ENCODE measurements at places on chromosomes 16 and 17.

DNA sequence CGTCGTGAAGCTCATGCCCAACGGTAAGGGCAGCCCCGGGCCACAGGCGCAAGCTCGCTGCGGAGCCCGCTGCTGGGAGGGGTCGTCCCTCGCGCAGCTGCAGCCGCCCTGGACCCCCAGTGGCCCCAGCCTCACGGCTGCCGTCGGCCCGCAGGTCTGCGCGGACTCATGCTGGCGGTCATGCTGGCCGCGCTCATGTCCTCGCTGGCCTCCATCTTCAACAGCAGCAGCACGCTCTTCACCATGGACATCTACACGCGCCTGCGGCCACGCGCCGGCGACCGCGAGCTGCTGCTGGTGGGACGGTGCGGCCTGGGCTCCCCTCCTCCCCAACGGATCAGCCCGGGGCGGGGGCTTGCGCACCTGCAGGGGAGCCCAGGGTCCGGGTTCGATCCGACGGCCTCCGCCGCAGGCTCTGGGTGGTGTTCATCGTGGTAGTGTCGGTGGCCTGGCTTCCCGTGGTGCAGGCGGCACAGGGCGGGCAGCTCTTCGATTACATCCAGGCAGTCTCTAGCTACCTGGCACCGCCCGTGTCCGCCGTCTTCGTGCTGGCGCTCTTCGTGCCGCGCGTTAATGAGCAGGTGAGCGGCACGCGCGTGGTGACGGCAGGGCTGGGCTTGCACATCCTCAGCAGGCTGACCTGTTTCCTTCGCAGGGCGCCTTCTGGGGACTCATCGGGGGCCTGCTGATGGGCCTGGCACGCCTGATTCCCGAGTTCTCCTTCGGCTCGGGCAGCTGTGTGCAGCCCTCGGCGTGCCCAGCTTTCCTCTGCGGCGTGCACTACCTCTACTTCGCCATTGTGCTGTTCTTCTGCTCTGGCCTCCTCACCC lies 5.8 kb downstream of the SLC5A2 start:
- DNase-seq: peak; percentile 28

- DNase-seq: peak; percentile 43
These were observed 4.5 kb upstream of the ZC3H7A start for GRCh38 chr16:11801481-11802021.

DNA sequence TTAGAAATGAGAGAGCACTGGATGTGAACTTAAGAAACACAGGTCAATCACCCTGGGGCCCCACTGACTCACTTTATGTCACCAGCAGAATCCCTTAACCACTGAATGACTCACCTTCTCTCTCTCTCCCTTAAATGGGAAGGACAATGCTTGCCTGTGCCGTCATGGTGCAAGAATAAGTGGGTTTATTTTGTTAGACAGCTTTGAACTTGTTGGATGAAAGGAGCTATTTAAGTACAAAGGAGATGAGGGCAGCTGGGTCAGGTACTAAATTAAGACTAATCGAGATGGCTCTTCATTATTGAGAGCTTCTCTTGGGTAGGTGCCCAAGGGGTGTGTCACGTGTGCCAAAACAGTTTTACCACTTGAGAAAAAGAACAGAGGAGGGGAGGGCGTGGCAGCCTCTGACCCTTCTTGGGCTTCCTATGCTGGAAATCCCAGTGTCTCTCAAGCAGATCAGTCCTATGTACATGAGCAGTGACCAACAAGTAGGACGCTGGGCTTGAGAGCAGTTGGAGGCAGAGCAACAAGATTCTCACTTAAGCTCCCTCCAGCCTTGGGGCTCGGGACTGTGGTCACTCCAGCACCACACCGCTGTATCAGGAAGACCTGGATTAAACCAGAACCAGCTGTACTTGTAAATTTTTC lies 6.7 kb upstream of the KRT31 start:
- DNase-seq: peak; percentile 89

DNA sequence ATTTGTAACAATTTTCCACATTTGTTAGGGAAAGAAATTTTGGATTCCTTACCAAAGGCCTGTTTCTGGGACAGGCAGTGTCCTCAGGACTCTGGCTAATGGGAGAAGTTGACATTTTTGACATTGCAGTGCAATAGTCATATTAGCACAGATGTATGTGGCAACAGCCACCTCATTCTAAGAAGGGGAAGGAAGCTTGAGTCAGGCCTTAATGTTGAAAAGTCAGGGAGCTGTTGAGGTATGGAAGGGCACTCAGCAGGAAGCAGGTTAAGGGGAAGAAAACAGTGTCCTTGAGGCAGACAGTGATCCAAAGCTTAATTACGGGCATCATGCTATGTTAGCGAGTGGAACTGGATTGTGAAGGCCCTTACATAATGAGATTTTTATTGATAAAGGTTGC lies 20.9 kb downstream of the AKTIP start:
- peak; percentile 31 for DNase-seq

- no peak for DNase-seq
These were observed 1.3 kb upstream of the CCDC102A start for GRCh38 chr16:57537581-57538234.

DNA sequence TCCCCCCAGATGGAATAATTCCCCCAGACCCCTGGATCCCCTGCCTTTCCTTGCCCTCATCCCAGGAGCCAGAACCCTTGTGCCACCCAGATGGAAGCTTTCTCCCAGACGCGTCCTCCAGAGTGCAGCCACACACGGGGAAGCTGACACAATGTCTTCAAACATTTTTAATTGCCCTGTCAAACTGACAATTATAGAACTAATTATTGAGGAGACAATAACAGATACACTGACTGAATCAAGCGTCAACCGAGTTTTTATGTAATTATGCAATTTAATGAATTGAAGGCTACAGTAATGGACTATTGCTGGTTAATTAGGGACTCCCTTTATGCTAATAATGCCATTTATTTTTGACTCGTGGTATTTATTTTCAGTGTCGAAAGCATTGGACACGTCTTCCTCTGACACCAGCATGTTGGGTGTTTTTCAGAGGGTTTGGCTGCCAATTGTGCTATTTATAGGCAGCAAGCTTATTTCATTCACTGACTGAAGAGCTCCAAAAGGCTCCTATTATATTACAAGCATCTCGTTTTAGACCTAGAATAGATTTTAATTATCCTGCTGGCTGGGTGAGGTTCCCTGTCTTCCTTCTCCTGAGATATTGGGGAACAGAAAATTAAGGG lies 298.2 kb upstream of the C16orf82 start:
- DNase-seq: no peak

GRCh38 chr17:39115135-39115534 lies 36.3 kb downstream of the PLXDC1 start:
- DNase-seq: peak; percentile 22

DNA sequence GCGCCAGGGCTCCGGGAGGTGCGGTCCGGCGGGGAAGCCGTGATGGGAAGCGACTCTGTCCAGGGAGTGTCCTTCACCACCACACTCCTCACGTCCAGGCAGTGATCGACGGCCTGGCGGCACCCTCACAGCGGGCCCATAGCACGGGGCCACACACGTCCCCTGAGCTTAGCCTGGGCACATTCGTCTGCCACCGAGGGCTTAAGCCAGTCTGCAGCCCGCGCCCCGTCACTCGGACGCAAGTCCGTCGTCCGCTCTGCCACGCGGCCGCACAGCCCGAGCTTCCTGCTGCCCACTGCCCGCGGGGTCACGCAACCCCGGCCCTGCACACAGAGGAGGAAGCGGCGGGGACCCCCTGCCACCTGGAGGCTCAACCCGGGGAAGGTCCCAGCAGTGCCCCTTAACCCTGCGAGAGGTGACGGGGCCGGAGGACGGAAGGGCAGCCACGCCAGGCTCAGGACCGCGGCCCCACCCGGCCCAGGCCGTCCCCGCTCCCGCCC lies 3.0 kb upstream of the TBX2 start:
- no peak for DNase-seq

DNA sequence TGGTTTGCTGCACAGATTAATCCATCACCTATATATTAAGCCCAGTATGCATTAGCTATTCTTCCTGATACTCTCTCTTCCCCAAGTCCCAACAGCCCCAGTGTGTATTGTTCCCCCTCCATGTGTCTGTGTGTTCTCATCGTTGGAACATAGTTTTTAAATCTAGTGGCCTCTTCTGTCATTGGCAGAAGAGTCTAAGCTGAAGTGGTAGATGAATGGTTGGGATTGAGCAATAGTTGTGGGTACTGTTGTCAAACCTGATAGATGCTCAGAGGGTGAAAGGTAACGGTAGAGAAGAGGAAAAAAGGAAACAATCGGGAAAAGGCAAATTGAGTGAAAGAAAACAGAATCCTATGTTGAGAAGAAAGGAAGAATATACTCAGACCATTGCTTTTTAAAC lies 29.9 kb downstream of the MAP3K3 start:
- DNase-seq: no peak

DNA sequence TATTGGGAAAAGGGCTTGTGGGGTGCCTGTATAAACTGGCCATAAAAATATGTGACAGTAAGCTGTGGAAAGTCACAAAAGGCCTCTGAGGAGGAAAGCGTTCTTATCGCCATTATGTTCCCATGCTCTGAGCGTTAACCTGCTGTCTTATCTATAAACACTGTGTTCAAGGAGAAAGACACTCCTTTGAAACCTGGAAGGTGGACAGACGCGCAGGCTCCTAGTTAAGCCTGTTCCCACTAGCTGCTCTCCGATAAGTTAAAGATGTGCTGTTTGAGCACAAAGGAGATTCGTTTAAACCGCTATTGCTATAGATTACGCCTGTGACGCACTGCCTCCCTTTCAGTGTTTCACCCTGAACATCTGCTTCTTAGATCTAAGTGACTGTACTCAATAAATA lies 5.2 kb downstream of the ALOX12B start:
- no peak for DNase-seq

GRCh38 chr17:78979780-78980623 lies at the start of gene LGALS3BP:
Gene LGALS3BP (minus strand): TSS chr17:78979923. CDS start chr17:78977191, 2,732 bp downstream.
- peak; percentile 88 for DNase-seq

DNA sequence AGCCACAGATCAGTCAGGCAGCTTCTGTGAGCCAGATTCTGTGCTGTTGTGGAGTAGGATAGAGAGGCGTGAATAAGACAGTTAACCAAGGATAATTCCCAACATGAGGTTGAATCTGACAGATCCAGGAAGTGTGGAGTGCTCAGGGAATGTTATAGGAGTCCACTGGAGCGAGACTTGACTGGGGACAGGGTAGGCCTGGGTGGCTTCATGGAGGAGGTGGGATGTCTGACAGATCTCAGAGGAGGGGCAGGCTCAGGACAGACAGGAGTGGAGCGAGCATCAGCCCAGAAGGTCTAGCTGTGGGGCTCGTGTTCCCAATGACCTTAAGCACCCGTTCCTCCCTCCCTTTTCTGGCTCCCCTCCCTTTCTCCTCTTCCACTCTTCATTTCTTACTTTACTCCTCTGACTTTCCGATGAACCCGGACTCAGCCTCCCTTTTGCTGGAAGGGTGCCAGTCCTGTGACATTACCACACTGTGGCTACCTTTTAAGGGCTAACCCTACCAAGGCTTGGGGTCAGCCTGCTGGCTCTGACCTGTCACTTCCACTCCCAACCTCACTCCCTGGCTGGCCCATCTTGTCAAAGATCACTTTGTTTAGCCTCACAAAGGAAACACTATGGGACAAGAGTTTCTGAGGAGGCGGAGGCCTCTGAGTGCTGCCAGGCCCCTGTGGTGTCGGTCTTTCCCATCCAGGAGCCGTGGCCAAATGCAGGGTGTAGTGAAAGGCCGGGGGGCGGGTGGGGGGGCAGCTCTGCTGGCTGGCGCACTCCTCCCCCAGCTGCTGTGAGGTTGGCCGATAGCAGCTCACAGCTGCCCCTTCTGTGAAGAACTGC lies 28.5 kb upstream of the EFCAB13 start:
- no peak for DNase-seq

GRCh38 chr17:81171941-81172340 lies 5.9 kb upstream of the AATK start:
- DNase-seq: peak; percentile 61

GRCh38 chr17:34624767-34625383 lies 45.5 kb downstream of the TMEM132E start:
- no peak for DNase-seq

GRCh38 chr16:83814659-83814985 lies 6.8 kb downstream of the HSBP1 start:
- DNase-seq: no peak

GRCh38 chr17:62818526-62818925 lies 10.4 kb upstream of the MARCHF10 start:
- no peak for DNase-seq

DNA sequence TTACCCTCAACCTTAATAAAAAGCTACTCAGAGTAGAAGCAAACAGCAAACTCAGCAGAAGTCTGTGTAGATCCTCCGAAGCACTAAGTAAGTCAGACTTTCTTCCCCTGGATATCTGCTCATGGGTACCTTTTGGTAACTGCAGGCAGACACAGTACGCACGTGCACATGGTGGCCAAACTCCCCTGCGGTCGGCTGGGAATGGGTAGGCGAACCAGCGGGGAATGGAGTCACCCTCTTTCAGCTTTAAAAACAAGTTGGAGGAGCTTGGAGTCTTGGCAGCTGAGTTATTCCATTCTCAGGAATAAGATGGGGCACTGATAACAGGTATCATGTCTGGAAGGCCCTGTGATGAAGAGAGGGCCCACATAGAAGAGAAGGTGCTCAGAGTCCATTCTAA lies 16.3 kb downstream of the CYB561 start:
- DNase-seq: no peak

GRCh38 chr16:30063893-30064728 lies 1.4 kb upstream of the ALDOA start:
- DNase-seq: peak; percentile 63

DNA sequence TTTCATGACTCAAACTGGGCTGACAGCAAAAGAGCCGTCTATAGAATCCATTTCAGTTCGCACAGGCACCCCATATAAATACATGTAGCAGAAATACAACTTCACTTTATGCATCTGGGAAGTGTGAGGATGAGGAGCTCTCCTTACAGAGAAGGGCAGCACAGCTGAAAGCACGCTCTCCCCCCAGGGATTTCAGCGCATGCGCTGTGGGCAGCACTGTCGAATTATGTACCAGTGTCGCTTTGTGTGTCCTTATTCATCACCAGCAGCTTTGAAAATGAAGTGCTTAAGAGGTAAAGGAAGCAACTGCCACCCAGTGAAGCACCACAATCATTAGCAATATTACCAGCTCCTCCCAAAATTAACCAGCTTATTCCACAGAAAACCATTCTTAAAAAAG lies 39.9 kb downstream of the CEP95 start:
- DNase-seq: no peak

DNA sequence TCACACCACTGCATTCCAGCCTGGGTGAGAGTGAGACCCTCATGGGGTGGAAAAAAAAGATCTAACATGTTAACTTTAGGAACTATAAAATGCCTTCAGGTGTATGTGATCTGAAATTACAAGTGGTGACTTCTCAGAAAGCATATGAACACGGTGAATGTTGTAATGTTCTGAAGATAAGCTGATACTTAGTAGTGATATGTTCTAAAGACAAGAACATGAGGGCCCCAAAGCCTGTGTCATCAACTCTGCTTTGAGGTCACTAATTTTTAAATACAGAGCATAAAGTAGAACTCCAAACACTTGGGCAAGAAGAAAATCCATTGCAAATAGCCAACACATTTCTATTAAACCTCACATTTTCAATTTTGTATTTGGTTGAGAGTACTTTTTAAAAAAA lies 2.6 kb upstream of the FBF1 start:
- DNase-seq: no peak

- DNase-seq: no peak
These were observed 7.5 kb downstream of the AANAT start for GRCh38 chr17:76474894-76475293.

- DNase-seq: no peak
These were observed 12.1 kb downstream of the METRNL start for GRCh38 chr17:83091257-83092141.
